ENCODE measurements at places on chromosomes 2 and 18. TPM values are rescaled to one million over a fixed set of nuclear protein-coding genes. Genes with fewer than 3 reads are reported as not detected.

The NEURL3 gene
- not detected for total RNA-seq

The CFC1 gene
- not detected for total RNA-seq

The HOXD3 gene
- total RNA-seq: 0.73 TPM

The FEV gene
- not detected for total RNA-seq

The ZSCAN30 gene
- total RNA-seq: 19.1 TPM

The ARHGEF4 gene
- 3.9 TPM for total RNA-seq

The METTL4 gene
- total RNA-seq: 5.5 TPM

The SPHKAP gene
- 59.2 TPM for total RNA-seq

The HSPE1 gene
- 117 TPM for total RNA-seq

The CNOT11 gene
- 29.8 TPM for total RNA-seq

The CGREF1 gene
- total RNA-seq: 5.6 TPM

The ARHGAP15 gene
- total RNA-seq: 8.7 TPM

The TIA1 gene
- total RNA-seq: 51.6 TPM

The BUB1 gene
- 0.76 TPM for total RNA-seq

The MLPH gene
- 121 TPM for total RNA-seq

The NYAP2 gene
- not detected for total RNA-seq

The SERPINB12 gene
- not detected for total RNA-seq

The TRABD2A gene
- total RNA-seq: 0.91 TPM

The LYPD6B gene
- not detected for total RNA-seq

The CROCC2 gene
- total RNA-seq: not detected

The MAP3K2 gene
- 29.3 TPM for total RNA-seq

The TUBA3E gene
- total RNA-seq: 6.0 TPM

The PLA2R1 gene
- 4.2 TPM for total RNA-seq

The EPHA4 gene
- total RNA-seq: 55.8 TPM

The CCDC74B gene
- 0.76 TPM for total RNA-seq

The INPP5D gene
- 7.2 TPM for total RNA-seq

The FAM237A gene
- total RNA-seq: not detected

The GNLY gene
- total RNA-seq: 2.8 TPM

The ARHGAP28 gene
- 1.8 TPM for total RNA-seq

The ELOA2 gene
- total RNA-seq: not detected

The UGT1A8 gene
- not detected for total RNA-seq

The SRD5A2 gene
- total RNA-seq: not detected

The ASPRV1 gene
- 1.2 TPM for total RNA-seq

The RSAD2 gene
- 3.2 TPM for total RNA-seq

The KRTCAP3 gene
- not detected for total RNA-seq

The ABCG8 gene
- total RNA-seq: not detected

The CHRNG gene
- not detected for total RNA-seq

All from left cardiac atrium (tissue), 4 donors.